Left renal cortex interstitium (tissue), 4 donors: ENCODE measurements at places on chromosomes 16 and 17. TPM values are rescaled to one million over a fixed set of nuclear protein-coding genes. Genes with fewer than 3 reads are reported as not detected.

The GNG13 gene
- 0.27 TPM for polyA plus RNA-seq

The NOXO1 gene
- 0.40 TPM for polyA plus RNA-seq

The MTSS2 gene
- polyA plus RNA-seq = 47.2 TPM

The RNF222 gene
- 0.13 TPM for polyA plus RNA-seq

The ENPP7 gene
- 5.7 TPM for polyA plus RNA-seq

The HSPB9 gene
- 0.14 TPM for polyA plus RNA-seq

The GLTPD2 gene
- 8.1 TPM for polyA plus RNA-seq

The CD300H gene
- polyA plus RNA-seq = not detected

The DRC3 gene
- polyA plus RNA-seq = 19.4 TPM

The NPIPB8 gene
- polyA plus RNA-seq = not detected

The TBC1D3K gene
- not detected for polyA plus RNA-seq

The DPEP1 gene
- polyA plus RNA-seq = 39.4 TPM

The PIPOX gene
- polyA plus RNA-seq = 11.2 TPM

The PSMD3 gene
- 111 TPM for polyA plus RNA-seq

The NPIPB2 gene
- 0.65 TPM for polyA plus RNA-seq

The FAM20A gene
- polyA plus RNA-seq = 12.2 TPM

The ADAP2 gene
- polyA plus RNA-seq = 2.9 TPM

The WFIKKN1 gene
- polyA plus RNA-seq = 0.83 TPM

The TNFRSF13B gene
- not detected for polyA plus RNA-seq

The KRT27 gene
- polyA plus RNA-seq = not detected
